ENCODE measurements at places on chromosomes 6 and 20. TPM values are rescaled to one million over a fixed set of nuclear protein-coding genes. Genes with fewer than 3 reads are reported as not detected.

- no peak for DNase-seq
These were observed 8.5 kb downstream of the GCM2 start for GRCh38 chr6:10873374-10873773.

The ADGRG6 gene
- 72.3 TPM for total RNA-seq

GRCh38 chr20:60281295-60281694 is 323.1 kb downstream of the CDH26 start:
- DNase-seq: no peak

The KCNK15 gene
- 0.36 TPM for total RNA-seq

- no peak for DNase-seq
These were observed 205.9 kb downstream of the CLVS2 start for GRCh38 chr6:123201869-123202372.

- no peak for DNase-seq
These were observed at the start of gene CASS4 for GRCh38 chr20:56411759-56412472. Gene CASS4 (plus strand): TSS chr20:56412260. CDS start chr20:56412459, 199 bp downstream.

- DNase-seq: no peak
These were observed 62.9 kb upstream of the SLC22A1 start for GRCh38 chr6:160058603-160059215.

DNA sequence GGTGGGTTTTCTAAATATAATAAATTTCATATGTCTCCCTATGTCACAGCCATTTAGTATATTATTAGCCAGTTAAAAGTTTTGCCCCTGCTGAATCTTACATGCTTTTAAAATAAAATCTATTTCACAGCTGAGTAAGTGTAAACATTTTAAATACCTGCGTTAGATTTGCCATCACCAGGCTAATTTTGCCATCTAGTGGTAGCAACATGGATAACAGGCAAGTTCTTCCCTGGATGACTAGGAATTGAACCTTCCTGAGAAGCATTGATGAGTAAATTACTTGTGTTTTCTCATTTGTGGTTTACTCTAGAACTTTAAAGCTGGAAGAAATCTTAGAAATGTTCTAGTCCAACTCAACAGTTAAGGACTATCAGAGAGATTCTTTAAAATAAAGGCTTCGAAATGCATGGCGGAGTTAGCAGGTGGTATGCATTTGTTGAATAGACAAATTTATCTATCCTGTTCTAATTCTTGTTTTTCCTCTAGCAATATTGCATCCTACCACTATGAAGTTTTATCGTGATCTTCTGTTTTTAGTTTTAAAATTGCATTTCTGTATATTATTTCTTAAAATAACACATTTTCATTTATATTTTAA is 2.6 kb downstream of the PRSS35 start:
- DNase-seq: no peak

- DNase-seq: no peak
These were observed 356.2 kb downstream of the GJA1 start for GRCh38 chr6:121791396-121792315.

DNA sequence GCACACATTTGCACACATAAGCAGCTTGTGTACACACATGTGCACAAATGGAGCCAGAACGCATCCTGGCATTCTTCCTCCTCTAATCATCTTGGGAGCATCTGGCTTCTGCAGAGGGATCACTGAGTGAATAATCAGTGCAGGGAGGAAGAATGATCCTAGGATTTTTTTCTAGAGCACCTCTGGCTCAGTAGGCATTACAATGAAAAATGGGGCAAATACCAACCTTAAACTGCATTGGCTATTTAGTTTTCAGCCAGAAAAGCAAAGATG is 205.7 kb upstream of the TCF21 start:
- DNase-seq: no peak

DNA sequence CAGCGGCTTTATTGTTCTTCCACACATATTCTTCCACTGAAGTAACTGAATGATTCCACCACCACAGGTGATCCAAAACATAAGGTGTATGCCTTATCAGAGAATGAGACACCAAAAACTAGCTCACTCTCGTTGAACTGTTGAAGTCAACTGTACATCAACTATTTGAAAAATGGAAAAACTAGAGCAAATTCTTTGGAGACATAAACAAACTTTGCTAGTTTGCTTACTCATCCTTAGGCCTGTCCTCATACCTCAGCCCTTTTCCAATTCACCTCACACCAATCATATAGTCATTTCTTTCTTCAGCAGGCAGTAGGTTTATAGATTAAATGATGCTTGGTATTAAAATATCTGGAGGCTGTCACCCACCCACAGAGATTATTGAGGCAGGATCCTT is 77.1 kb upstream of the RNF217 start:
- DNase-seq: no peak

DNA sequence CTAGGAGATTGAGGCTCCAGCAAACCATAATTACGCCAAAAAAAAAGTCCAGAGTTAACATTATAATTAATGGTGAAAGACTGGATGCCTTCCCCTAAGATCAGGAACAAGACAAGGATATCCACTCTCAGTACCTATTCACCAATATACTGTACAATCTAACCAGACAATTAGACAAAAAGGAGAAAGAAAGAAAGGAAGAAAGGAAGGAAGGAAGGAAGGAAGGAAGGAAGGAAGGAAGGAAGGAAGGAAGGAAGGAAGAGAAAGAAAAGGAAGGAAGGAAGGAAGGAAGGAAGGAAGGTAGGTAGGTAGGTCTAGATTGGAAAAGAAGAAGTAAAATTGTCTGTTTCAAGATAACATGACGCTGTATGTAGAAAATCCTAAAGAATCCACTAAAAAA is 50.7 kb downstream of the TASP1 start:
- DNase-seq: no peak

DNA sequence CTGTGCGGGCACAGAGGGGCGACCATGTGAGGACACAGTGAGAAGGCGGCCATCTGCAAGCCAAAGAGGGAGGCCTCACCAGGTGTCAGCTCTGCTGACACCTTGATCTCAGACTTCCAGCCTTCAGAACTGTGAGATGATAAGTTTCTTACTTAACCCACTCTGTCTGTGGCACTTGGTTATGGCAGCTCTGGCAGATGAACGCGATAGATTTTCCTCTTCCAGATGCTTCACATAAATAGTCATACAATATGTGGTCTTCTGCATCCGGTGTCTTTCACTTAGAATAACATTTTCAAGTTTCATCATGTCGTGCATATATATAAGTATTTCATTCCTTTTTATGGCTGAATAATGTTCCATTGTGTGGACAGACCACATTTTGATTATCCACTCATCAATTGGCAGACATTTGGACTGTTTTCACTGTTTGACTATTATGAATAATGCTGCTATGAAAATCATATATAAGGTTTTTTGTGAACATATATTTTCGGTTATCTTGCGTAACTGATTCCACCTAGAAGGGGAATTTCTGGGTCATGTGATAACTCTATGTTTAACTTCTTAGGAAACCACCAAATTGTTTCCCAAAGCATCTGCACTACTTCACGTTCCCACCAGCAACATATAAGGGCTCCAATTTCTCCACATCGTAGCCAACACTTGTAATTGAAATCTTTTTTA is 30.2 kb downstream of the PRR18 start:
- no peak for DNase-seq

GRCh38 chr6:114276783-114277182 is 66.0 kb downstream of the HS3ST5 start:
- DNase-seq: no peak

DNA sequence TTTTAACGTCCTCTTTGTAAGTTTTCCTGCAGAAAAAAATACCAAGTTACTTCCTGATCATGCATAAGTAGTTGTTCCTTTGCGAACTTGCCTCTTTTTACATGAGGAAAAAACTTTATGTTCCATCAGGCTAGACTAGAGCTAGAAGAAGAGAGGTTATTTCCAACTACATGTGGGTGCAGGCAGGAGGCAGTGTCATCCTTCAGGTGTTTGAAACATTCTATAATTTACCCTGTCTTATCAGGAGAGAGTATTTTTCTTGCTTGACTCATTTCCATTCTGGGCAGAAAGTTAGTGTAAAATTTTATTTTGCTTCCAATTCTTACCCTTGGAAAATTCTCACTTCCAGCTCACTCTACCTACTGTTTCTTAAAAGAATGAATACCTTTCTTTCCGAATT is 28.5 kb upstream of the EPHA7 start:
- DNase-seq: no peak

DNA sequence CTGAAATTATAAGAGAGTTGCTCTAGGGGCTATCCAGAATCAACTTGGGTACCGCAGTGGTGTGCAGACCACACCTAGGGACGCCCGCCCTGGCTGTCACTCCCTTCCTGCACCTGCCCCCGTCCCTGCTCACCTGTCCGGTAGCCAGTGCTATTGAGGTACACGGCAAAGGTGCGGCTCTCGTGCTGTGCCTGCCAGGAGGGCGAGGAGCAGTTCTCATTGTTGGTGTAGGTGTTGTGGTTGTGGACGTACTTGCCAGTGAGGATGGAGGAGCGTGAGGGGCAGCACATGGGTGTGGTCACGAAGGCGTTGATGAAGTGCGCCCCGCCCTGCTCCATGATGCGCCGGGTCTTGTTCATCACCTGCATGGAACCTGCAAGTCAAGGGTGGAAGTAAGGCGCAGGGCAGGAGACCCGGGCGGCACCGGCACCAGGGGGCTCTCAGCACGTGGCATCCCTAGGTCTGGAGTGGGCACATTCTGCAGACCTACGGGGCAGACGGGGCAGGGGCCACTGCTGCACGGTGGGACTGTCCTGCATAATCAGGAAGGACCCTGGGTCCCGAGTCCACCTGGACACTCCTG is 48.6 kb downstream of the SULF2 start:
- DNase-seq: no peak

- DNase-seq: no peak
These were observed 707.9 kb upstream of the NRSN1 start for GRCh38 chr6:23418095-23418494.

- DNase-seq: no peak
These were observed 137.3 kb downstream of the HTR1B start for GRCh38 chr6:77326029-77326428.

DNA sequence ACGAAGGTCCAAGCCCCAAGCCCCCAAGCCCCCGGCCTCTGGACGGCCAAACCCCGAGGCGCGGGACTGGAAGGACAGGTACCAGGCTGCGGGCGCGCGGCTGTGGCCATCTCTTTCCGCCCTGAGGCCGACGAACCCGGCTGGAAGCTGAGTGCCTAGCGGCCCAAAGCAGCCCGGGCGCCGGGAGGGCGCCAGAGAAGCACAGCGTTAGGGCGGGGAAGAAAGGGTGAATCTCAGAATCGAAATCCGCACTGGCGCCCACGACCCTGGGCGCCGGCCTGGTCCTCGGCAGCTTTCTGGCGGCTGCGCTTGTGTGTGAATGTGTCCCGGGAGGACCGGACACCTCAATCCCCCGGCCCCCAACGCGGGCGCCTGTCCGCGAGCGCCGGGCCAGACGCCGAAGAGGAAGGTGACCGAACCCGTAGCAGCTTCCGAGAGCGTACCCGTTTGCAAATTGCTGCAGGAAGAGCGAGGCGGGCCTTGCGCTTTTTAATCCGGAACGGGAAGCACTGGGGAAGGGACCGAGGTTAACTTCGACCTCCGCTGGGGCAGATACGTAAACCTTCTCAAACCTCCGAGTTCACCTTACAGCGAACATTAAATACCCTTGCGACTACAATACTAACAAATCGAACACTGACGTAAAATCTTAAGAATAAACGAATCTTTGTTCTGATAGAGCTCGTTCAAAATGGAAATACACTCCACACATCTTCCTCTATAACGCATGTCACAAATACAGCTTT is 2.9 kb downstream of the NRN1 start:
- DNase-seq: peak; percentile 73

DNA sequence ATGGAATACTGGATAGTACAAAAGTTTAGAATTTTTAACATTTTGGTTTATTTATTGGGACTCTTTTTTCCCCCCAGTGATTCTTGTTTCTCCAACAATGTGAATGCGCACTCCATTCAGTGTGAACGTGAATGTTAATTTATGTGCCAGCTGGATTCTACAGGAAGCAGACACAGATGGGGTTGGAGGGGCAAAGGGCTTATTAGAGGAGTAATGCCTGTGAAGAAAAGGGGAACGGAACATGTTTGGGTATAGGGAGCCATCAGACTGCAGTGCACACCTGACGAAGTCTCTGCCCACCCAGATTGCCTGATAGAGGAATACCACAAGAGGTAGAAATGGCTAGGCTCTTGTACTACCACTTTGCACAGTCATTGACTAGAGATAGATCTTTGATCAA is 48.2 kb downstream of the PTPRA start:
- no peak for DNase-seq

GRCh38 chr20:35398660-35399144 is 13.1 kb downstream of the UQCC1 start:
- DNase-seq: no peak

The SMAP1 gene
- 24.2 TPM for total RNA-seq

- DNase-seq: no peak
These were observed 10.6 kb downstream of the PDSS2 start for GRCh38 chr6:107448776-107449175.

DNA sequence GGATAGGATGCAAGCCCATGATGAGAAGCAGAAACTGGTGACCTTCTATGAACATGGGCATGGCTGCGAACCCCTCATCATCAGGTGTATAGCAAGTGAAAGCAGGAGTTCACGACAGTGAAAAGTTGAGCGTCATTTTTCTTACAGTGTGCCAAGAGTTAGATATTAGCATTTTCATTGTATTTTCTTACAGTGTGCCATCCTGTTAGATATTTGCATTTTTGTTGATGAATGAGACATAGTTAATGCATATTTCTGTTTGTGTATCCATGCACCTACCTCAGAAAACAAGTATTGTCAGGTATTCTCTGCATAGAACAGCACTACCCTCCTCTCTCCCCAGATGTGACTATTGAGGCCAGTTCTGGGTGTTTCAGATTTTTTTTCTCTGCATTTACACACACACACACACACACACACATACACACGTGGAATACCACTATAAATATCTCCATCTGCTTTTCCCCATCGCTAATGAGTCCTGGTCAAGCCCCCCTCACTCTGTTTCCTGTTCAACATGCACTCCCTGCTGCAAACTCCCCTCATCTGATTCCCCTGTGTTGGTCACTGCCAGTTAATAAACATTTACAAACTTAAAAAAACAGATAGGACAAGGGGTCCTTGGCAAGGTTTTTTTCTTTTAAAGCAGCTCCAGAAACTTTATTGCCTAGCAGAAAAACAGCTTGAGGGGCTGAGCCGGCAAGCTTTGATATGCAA is 41.7 kb downstream of the PLN start:
- DNase-seq: no peak

The LY6G6C gene
- total RNA-seq: 2.5 TPM

DNA sequence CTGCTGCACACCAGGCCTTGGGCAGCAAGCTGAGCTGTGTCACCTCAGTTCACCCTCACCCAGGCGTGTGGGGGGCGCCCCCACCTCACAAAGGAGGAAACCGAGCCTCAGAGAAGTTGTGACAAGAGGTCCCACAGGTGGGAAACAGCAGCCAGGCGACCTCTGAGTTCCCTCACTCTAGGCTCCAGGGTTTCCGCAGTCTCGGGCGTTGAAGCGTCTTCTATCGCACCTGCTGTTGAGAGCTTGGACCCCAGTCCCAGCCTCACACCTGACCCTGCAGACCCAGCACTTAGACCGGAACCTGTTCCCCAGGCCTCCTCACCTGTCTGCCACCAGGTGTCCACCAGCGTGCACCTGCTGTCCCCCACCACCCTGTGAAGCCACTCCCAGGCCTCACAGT is 22.3 kb upstream of the APMAP start:
- no peak for DNase-seq

GRCh38 chr6:3808759-3809514 is 40.2 kb upstream of the FAM50B start:
- DNase-seq: no peak

- DNase-seq: no peak
These were observed 1.5 kb downstream of the PSMG4 start for GRCh38 chr6:3260296-3260695.
